ENCODE measurements at places on chromosomes 6 and 20.
A peak's percentile ranks its signal among the peaks of the same experiment; 100 is the strongest.

DNA sequence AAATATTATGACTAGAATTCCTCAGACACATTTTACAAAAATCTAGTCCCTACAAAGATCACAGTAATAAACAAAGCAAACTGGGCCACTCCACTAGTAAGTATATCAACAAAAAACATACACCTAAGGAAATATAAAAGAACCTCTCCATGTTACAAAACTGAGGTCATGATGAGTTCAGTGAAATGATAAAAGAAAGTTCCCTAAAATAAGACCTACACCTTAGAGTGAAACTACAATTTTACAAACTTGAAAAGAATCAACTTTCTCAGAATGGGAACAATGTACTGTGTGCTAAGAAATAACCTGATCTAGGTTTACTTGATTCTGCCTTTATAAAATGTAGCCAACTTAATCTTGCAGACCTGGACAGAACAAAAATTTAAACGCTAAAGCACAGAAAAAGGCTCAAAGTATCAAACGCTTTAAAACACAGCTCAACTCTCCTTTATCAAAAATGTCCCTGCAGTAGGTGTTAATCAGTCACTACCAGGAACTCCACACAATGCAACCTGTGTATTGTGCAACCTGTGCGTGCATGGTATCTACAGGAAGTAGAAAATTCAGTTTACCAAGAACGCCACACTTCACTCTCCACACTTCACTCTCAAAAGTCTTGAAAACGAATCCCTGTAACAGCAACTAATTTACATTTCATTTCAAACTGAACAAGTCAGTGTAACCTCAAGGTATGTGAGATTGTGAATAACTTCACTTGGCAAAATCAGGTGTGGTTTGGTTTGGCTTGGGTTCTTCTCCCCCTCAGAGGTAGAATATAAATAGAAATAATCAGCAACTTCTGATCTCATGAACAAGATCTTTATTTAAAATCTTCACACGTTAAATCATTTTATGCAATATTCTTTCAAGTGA lies 1.8 kb downstream of the RALGAPA2 start:
- H3K27ac ChIP-seq = peak overlapping the region; percentile 62
- peak overlapping the region; percentile 76 for H3K4me3 ChIP-seq
- no peak for DNase-seq
- H3K36me3 ChIP-seq = no peaks in the 10 kb centered on the region
- no peaks in the 10 kb centered on the region for H3K27me3 ChIP-seq

GRCh38 chr6:143179901-143180612 lies 119.4 kb downstream of the AIG1 start:
- H3K27ac ChIP-seq = no peak overlapping the region
- no peaks in the 10 kb centered on the region for H3K4me1 ChIP-seq
- DNase-seq = no peak
- no peak overlapping the region for H3K4me3 ChIP-seq
- no peaks in the 10 kb centered on the region for H3K36me3 ChIP-seq
- H3K27me3 ChIP-seq = no peaks in the 10 kb centered on the region

DNA sequence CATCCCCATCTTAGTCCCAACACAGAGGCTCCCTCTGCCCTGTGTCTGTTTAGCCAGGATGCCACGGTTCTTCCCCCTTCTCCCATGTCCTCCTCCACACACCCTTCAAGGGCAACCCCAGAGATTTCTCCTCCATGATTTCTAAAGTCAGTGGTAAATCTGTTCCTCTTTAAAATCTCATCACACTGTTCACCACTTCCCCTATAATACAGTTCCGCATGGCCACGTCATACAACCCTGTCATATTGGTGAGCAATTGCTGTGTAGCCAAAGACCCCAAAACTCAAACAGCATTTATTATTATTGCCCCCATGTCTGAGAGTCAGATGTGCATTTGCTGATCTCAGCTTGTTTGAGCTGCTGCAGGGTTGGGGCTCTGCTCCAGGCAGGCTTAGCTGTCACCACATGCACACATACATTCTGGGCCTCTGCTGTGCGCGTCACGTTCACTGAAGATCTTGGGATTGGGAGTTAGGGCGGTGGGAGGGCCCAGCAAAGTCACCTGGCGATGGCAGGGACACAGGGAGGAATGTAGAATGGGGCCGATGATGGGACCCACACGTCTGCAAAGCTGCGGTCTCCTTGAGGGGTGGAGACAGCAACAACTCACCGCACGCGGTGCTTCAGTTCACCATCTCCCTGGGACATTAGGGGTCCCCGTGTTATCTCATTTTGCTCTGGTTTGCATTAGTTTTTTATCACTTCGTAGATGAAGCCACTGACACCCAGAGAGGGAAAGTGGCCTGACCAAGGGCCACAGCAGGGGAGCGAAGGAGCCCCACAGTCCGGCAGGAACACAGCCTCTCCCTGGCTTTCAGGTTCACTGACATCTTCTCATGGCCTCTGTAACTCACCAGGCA lies 36.9 kb upstream of the CD93 start:
- no peaks in the 10 kb centered on the region for H3K36me3 ChIP-seq
- DNase-seq = no peak
- H3K27me3 ChIP-seq = no peaks in the 10 kb centered on the region
- peaks cover 5% of the 10 kb centered on the region for H3K4me1 ChIP-seq

DNA sequence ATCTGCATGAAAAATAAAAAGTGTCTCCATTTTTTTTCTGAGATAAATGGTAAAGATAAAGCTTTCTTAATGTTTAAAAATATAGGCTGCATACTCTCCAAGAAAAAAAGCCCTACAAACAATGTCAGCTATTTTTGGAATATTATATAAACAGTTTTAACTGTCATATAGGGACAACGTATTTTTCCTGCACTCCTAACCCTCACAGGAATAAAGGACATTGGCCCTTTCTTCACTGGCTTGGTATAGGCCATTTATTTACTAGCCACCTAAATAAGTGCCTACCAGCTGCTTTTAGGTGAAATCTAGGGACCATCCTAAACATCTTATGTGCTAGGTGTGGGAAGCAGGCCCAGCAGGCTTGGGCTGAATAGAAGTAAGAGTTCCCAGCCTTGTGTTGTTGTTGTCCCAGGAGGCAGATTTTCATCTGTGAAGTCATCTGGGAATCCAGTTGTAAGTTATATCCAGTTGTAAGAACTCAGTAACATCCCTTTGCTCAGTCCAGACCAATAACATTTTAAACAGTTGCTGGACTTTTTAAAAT lies 21.3 kb downstream of the FOXO3 start:
- peaks cover 16% of the 10 kb centered on the region for H3K4me1 ChIP-seq
- no peak for DNase-seq
- no peak overlapping the region for H3K27ac ChIP-seq
- no peaks in the 10 kb centered on the region for H3K27me3 ChIP-seq
- peaks cover 3% of the 10 kb centered on the region for H3K36me3 ChIP-seq
- H3K4me3 ChIP-seq = no peak overlapping the region

DNA sequence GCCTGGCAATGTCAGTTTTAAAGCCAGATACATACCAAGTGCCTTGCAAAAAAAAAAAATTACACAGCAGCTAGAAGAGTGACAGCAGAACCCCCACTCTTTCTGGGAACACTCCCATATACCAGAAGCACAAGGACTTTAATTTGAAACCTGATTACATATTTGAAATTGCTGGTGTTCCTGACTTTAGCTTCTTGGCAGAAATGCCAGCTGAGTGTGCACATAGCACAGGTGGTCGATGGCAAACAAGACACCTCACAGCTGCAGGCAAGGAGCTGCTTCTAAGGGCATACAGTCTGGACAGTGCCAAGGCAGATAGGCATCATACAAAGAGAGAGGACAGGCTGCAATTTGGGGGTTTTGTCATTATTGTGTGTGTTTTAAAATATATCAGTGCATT lies 150.7 kb upstream of the SGK1 start:
- H3K27ac ChIP-seq = no peak overlapping the region
- H3K36me3 ChIP-seq = no peaks in the 10 kb centered on the region
- H3K4me3 ChIP-seq = no peak overlapping the region
- H3K4me1 ChIP-seq = no peaks in the 10 kb centered on the region
- H3K27me3 ChIP-seq = no peaks in the 10 kb centered on the region
- DNase-seq = no peak

DNA sequence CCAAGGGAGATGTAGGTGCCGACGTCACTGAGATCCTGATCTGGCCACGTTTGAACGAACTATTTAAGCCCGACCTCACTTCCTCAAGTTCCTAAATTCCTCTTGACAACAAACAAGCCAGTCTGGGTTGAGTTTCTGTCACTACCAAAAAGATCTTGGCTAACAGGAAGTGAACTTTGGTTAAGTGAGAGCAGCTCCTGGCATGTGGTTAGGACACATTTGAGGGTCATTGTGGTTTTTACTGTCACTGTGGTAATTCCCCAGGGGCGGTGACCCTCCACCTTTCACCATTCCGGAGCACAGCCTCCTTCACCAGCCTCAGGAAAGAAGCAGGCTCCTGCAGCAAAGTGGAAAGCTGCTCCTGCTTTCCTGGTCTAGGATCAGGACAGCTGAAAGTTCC lies 43.1 kb upstream of the ZNF831 start:
- H3K4me3 ChIP-seq = no peak overlapping the region
- H3K27me3 ChIP-seq = no peaks in the 10 kb centered on the region
- peaks cover 27% of the 10 kb centered on the region for H3K4me1 ChIP-seq
- no peak overlapping the region for H3K27ac ChIP-seq

DNA sequence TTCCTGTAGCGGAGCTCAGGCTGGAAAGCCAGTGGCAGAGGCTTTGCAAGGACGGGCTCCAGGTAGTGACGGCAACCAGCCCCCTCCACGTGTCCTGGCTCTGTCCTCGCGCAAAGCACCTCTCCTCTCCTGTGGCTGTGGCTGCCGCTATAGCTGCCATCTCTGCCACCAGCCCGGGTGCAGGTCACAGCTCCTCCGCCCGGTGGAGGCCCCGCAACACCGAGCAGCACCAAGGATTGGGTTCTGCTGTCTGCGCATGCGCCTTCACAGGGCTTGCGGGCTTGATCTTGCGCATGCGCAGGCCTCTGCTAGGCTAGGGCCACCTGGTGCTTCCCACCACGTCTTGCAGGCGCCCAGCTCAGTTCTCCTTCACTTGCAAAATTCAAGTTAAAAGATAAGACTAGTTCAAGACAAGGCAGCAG lies 625.4 kb downstream of the QKI start:
- H3K36me3 ChIP-seq = no peaks in the 10 kb centered on the region
- H3K4me3 ChIP-seq = no peak overlapping the region
- no peak overlapping the region for H3K27ac ChIP-seq
- H3K27me3 ChIP-seq = no peaks in the 10 kb centered on the region
- DNase-seq = peak; percentile 18
- no peaks in the 10 kb centered on the region for H3K4me1 ChIP-seq

DNA sequence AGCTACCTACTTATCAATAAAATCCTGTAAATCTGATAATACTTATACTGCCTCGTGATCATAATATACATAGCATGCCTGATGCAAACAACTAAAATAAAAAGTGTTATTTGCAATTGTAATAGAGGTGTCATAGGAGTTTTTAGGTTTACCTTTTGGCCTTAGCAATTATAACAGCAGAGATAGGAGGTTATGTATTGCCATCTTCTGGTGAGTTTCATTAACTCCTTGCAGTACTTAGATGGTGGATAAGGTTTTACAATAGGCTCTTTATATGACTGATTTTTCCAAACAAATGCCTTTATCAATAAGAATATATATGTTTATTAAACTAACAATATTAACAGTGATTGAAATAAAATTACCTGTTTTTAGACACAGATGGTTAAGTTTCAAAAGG lies 27.8 kb upstream of the MYCT1 start:
- no peak for DNase-seq
- no peaks in the 10 kb centered on the region for H3K4me1 ChIP-seq
- no peak overlapping the region for H3K4me3 ChIP-seq
- no peak overlapping the region for H3K27ac ChIP-seq

- H3K36me3 ChIP-seq = peaks cover 36% of the 10 kb centered on the region
- H3K27me3 ChIP-seq = no peaks in the 10 kb centered on the region
- no peak overlapping the region for H3K4me3 ChIP-seq
- no peak for DNase-seq
These were observed 8.4 kb downstream of the UCKL1 start for GRCh38 chr20:63947638-63948456.

DNA sequence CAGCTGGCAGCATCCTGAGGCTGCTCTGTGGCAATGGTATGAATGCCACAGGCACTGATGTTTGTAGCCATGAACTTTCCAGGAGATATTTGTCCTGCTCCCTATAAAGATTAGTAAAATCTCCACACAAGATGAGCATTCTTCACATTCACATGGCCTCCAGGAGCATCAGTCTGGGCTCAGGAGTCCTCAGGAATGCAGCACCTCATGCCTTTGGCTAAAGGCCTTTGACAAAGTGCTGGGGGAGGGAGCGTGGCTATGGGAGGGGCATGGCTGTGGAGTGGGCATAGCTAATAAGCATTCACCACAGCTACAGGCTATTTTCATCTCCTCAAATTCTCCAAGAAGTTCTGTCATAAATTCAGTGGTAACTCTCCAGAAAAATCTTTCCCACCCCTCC lies 90.5 kb upstream of the LY86 start:
- peaks cover 3% of the 10 kb centered on the region for H3K27me3 ChIP-seq
- H3K4me1 ChIP-seq = no peaks in the 10 kb centered on the region

GRCh38 chr20:19259141-19259591 lies 46.7 kb downstream of the SLC24A3 start:
- H3K4me1 ChIP-seq = peaks cover 7% of the 10 kb centered on the region
- H3K36me3 ChIP-seq = no peaks in the 10 kb centered on the region
- H3K27me3 ChIP-seq = no peaks in the 10 kb centered on the region
- no peak for DNase-seq
- H3K4me3 ChIP-seq = no peak overlapping the region

- H3K27ac ChIP-seq = no peak overlapping the region
- H3K4me3 ChIP-seq = no peak overlapping the region
- no peaks in the 10 kb centered on the region for H3K27me3 ChIP-seq
- no peaks in the 10 kb centered on the region for H3K4me1 ChIP-seq
These were observed 107.7 kb downstream of the CD109 start for GRCh38 chr6:73803562-73804241.

DNA sequence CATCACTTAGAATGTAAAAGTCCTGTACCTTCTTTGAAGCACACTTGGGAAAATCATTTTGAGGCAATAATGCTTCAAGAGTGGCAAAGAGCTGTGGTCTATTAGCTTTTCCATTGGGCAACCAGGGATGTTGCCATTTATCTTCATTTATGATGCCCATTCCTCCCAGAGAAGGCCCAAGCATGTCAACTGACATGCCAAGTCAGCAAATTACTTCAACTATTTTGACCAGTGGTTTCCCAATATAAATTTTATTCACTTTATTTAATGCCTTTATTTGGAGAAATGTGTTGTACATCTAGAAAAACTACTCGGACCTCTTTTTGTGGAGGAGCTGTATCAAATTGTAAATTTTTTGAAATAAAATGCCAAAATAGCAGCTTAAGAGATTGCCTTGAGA lies 164.1 kb upstream of the PCSK2 start:
- no peak overlapping the region for H3K27ac ChIP-seq
- H3K36me3 ChIP-seq = no peaks in the 10 kb centered on the region
- H3K4me3 ChIP-seq = no peak overlapping the region

GRCh38 chr20:34365765-34366213 lies 2.7 kb downstream of the ITCH start:
- DNase-seq = no peak
- peaks cover 24% of the 10 kb centered on the region for H3K4me1 ChIP-seq
- no peaks in the 10 kb centered on the region for H3K27me3 ChIP-seq
- no peak overlapping the region for H3K27ac ChIP-seq
